ENCODE measurements at places on chromosomes 5 and 9.
A peak's percentile ranks its signal among the peaks of the same experiment; 100 is the strongest.

- no peak for DNase-seq
Observed at GRCh38 chr5:176796411-176796810, 13.9 kb upstream of the UNC5A start.

DNA sequence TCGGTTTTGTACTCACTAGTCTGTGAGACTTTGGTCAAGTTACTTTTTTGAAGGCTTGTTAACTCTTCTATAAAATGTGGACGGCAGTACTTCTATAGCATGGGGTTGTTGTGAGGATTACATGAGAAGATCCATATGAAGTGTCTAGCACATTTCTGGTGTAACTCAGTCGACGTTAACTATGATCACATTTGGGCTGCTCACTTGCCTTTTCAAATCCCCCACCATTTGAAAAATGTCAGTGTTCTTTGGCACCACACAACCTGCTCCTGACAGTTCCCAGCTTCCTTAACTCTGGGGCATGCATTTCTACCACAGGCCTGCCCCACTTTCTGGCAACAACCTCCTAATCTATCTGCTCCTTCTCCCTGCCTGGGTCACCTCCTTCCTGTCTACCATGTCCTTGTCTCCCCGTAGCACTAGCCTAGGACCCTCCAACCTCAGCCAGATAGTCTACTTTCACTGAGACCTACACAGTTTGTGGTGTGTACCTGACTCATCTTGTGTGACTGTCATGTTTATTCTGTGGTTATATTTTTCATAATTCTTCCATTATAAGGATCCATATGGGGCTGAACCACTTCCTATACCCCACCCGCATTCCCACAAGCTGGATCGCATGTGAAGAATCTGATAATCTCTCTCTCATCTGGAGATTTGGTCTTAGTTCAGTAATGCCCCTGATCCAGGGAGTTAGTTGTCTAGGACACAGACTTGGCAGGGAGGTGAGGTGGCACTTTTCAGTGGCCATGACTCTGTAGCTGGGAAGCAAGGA is 30.2 kb upstream of the BASP1 start:
- DNase-seq, result no peak

DNA sequence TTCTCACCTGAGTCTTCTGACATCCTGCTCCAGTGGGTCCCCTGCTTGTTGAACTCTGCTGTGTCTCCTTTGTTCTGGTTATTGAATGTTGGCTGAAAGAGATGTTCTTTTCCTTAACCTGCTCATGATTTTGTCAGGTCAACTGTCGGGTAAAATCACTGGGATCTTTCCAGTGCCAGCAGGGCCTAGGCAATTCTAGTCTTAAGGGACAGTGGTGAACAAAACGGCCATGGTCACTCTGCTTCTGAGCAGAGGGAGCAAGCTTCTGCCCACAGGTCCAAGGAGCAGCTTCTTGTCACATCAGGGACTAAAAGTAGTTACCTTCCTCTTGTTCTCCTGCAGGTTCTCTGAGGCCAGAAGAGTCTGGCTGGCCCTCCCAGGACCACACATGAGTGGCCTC is 65.6 kb downstream of the SEC61B start:
- no peak for DNase-seq

DNA sequence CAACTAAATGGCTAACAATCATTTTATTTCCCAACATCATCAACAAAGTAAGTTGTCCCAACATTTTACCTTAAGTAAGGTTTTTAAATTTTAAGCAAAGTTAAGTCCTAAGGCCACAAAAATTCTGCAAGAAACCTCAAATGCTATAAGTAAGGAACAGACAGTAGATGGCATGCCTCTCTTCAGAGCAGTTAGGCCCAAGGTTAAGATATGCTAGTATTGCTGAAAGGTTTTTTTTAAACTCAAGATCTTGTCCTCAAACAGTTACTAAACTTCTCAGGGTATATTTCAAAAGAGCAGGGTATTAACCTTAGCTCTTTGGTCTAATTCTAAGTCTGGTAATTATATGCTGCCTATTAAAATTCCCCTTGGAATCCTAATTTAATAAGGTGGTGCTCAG is 35.1 kb downstream of the PJA2 start:
- no peak for DNase-seq

GRCh38 chr9:107049046-107049802 is 186.3 kb downstream of the ZNF462 start:
- DNase-seq, result no peak

GRCh38 chr5:62620761-62621160 is 42.1 kb downstream of the LRRC70 start:
- no peak for DNase-seq

- DNase-seq, result peak; percentile 50
Observed at GRCh38 chr9:84315278-84315877, 25.2 kb downstream of the SLC28A3 start.

GRCh38 chr5:95824747-95825146 is 2.2 kb upstream of the GLRX start:
- DNase-seq, result no peak

DNA sequence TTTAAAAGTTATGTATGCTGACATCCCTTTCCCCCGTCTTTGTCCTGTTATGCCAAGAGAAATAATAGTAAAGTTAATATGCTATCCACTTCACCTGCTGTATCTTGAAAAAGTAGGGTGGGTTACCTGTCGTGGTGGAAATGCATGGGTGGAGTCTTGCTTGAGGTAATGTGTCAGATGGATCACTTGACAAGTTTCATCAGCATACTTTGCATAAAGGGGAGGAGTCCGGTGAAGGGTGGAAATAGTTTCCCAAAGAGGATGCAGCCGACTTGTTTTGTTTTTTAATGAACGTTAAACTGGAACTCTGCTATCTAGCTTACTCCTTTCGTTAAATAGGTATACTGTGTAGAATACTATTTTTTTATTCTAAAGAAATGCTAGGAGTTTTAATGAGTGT is 9.0 kb upstream of the DMRT3 start:
- DNase-seq, result no peak

- no peak for DNase-seq
Observed at GRCh38 chr5:130890610-130891009, 274.4 kb downstream of the HINT1 start.

DNA sequence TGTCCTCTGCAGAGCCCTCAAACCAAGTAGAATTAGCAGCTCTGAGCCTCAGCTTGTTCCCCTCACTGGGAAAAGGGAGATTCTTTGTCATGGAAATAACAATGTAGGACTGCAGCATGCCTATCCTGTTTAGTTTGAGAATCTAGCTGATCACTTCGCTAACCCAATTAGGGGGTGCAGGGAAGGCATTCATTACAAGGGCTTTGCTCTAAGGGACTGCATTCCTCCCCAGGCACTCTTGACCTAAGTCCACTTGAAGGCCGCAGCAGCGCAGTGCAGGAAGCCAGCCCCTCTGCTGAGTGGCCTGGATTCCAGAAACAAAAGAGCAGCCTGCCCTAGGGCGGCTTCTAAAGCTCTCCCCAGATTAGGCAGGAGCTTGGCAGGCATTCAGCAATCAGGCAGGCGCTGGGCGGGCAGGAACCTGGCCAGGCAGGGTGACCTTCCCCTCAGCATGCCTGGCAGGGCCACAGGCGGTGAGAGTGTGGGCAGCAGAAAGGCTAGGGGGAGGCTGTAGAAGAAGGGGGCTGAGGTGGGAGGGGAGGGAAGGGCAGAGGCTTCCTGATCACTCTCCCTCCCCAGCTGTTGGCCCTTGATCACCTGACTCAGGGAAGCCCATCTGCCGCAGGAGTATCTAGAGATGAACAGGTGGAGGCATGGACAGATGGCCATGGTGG is 24.8 kb downstream of the CCNJL start:
- DNase-seq, result no peak

DNA sequence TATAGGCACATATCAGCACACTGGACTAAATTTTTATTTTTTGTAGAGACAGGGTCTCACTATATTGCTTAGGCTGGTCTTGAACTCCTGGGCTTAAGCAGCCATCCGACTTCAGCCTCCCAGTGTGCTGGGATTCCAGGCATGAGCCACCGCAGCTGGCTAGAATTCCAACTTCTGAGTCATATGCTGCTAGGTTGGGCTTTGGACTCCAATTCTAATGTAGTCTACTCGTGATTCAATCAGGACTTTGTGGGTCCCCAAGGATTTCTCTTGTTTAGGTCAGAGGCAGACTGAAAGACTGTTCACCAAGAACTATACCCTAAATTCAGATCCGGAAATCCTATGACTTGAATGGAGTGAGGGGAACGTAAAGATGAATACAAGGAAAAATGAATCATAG is 68.2 kb upstream of the CHD1 start:
- DNase-seq, result no peak

- DNase-seq, result no peak
Observed at GRCh38 chr5:142391058-142391845, 66.4 kb upstream of the SPRY4 start.

GRCh38 chr5:115170134-115170928 is 623 bp upstream of the TRIM36 start:
- DNase-seq, result no peak

GRCh38 chr5:91499943-91500531 is 116.9 kb upstream of the ARRDC3 start:
- DNase-seq, result peak; percentile 2

GRCh38 chr9:14670718-14671117 is 22.5 kb downstream of the ZDHHC21 start:
- DNase-seq, result no peak

- DNase-seq, result no peak
Observed at GRCh38 chr9:123495731-123496130, 139.7 kb downstream of the CRB2 start.

GRCh38 chr9:124835026-124835557 is 18.2 kb upstream of the WDR38 start:
- peak; percentile 90 for DNase-seq

DNA sequence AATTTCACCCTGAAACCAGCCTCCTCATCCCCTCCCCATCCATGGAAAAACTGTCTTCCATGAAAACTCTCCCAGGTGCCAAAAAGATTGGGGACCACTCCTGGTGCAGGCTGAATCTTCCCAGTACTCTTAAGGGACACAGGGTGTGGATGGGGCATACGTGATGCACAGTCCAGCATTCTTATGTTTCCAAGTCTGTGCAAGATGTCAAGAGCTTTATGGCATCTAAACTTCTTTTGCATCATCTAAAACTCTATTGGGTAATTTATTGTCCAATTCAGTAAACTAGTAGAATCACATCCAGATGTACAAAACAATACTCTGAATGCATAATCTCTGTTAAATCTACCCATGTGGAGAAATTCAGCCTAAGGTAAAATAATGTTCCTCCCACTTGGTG is 9.3 kb upstream of the FGD3 start:
- DNase-seq, result no peak

DNA sequence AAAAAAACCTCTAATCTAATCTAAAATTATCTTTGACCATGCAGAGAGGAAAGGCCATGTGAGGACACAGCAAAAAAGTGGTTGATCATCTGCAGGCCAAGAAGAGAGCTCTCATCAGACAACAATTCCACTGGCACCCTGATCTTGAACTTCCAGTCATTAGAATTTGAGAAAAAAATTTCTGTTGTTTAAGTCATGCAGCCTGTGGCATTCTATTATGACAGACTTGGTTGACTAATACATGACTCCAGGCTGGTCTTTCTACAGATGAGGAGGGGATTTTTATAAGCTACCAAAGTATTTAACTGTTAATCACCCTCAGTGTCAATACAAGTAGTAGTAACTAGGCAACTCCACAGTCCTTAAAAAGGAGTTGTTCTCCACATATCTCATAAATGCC is 358.5 kb upstream of the RGMB start:
- DNase-seq, result no peak

GRCh38 chr5:141692919-141693725 is 11.1 kb upstream of the ARAP3 start:
- DNase-seq, result no peak
